T-helper 22 cell (primary cell): ENCODE measurements at places on chromosomes 6 and 20.

DNA sequence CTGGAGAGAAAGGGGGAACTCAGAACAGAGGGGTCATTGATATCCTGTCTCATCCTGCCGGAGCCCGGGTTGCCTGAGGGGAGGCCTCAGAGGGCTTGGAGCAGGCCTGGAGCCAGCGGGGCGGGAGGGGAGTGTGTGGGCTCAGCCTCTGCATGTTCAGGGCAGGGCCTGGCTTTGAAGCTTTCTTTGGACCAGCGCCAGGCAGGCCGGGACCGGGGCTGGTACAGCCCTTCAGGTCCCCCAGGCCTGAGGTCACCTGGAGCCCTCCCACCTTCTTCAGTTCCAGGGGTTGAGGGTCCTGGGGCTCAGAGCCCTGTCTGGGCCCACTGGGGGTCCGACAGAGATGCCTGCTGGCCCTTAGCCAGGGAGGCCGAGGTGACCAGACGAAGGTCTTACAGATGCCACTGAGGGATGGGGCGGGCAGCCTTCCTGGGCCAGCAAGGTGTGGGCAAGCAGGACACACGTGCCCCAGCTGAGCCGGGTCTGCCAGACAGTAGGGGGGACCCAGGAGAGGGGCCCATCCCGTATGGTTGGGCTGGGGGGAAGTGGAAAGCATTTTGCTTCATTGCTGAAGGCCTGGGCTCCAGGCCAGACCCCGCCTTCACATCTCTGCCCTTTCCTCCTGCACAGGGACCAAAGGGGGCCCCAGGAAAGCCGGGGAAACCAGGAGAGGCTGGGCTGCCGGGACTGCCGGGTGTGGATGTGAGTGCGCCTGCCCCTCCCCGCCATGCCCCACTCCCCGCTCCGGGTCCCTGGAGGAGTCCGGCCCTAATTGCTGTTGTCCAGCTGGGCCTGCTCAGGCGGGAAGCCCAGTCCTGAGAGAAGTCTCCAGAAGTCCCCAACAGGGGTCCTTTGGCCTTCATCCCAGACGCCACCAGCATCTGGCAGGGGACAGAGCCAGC lies 2.0 kb downstream of the COL9A3 start:
- DNase-seq = no peak

GRCh38 chr20:38126932-38127621 lies 38.0 kb downstream of the TGM2 start:
- DNase-seq = no peak

DNA sequence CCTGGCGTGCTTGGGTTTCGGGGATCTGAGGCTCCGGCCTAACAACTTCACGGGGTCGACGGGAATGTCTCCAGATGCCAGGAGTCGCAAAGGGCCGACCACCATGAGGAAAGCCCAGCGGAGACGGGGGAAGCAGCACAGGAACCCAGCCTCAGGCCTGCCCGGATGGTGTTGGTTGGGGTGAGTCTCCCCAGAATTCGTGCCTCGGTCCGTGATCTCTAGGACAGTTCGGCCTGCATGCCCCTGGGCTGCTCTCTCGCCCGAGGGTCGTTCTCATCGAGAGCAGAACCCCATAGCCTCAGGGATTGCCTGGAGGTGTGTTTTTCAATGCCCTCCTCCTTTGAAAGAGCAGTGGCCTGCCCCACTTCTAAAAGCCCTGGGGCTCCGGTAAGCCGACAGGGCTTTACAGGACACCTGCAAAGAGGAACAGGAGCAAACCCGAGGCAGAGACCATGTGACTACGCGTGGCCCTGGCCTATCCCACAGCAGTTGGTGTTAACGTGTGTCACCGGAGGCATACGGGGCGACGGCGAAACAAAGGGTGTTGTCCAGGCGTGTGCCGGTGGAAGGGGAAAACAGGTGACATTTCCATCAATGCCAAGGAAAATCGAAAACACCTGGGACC lies 973.1 kb upstream of the DEFB115 start:
- DNase-seq = no peak

GRCh38 chr6:6803180-6803977 lies 214.9 kb downstream of the LY86 start:
- no peak for DNase-seq

DNA sequence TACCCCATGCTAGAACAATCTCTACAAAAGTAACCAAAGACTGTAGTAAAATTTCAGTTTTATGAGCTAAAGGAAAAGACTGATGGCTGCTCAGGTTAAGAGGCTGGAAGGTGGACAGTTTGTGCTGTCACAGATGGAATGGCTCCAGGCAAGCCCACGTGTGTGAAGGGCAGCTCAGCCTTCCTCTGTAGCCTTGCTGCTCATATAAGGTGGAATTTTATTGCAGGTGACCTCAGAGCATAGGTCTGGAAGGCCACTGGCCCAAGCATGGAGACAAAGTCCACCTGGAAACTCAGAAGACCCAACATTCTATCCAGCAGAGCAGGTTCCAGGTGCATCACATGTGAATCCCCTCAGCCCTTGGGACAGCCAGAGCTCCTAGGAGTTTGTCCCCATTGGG lies 53.6 kb downstream of the KAT14 start:
- no peak for DNase-seq

GRCh38 chr20:43976547-43976946 lies 61.9 kb downstream of the TOX2 start:
- no peak for DNase-seq

- DNase-seq = no peak
Observed at GRCh38 chr6:135627092-135627715, 129.7 kb upstream of the AHI1 start.

DNA sequence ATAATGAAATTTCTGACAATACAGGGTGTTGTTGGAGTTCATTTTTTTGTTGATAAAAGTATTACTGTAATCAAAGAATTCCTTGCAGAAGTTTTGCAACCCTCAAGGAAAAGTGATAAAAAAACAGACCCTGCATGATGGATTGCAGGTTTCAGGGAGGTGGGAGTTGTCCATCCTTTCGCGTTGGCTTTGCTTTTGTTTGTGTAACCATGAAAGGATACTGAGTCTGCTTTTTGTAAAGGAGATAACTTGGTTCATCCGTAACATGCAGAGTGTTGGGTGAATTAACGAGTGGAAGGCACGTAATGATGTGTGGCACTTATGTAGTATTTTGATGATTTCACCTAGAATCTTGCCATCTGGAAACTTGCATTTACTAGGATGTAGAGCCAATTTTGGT lies 23.6 kb downstream of the FOXO3 start:
- no peak for DNase-seq

- no peak for DNase-seq
Observed at GRCh38 chr6:2708456-2708855, 42.3 kb downstream of the MYLK4 start.

- DNase-seq = no peak
Observed at GRCh38 chr6:125454351-125454750, 152.6 kb upstream of the HDDC2 start.

GRCh38 chr20:61600016-61600415 lies 348.0 kb downstream of the CDH4 start:
- no peak for DNase-seq

DNA sequence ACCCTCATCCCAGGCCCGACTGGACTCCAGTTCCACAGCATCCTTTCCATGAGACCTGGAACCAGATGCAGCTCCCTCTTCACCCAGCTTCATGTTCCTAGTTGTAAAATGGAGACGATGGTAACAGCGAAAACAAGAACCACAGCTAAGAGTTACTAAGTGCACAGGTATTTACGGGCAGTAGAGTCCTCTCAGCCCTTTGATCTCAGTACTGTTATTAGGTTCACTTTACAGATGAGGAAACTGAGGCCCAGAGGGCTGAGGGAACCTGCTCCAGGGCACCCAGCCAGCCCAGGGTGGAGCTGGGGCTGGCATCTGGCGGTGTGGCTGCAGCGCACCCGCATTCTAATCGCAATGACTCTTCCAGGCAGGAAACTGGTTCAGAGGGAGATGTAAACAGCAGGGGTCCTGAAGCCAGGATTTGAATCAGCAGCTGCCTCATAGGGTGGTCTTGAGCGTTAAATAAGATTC lies 858 bp downstream of the BCAS1 start:
- DNase-seq = no peak

DNA sequence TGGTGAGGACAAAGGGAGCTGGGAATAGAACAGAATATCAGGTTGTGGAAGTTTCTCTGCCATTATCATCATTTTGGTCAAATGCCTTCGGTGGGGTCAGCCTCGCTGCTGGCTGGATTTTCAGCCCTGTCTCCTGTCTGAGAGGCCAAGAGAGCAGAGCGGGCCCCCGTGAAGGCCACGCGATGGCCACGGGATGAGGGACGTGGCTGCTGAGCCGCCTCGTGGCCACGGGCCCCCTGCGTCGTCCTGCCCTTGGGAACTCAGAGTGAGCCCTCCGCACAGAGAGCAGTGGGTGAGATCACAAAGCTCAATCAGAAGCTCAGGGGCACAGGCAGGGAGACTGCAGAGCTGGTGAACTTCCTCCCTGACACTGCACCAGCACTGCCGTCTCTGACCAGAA lies 363.7 kb downstream of the CDH4 start:
- no peak for DNase-seq

- DNase-seq = no peak
Observed at GRCh38 chr20:38209054-38209675, 44.1 kb upstream of the TGM2 start.

DNA sequence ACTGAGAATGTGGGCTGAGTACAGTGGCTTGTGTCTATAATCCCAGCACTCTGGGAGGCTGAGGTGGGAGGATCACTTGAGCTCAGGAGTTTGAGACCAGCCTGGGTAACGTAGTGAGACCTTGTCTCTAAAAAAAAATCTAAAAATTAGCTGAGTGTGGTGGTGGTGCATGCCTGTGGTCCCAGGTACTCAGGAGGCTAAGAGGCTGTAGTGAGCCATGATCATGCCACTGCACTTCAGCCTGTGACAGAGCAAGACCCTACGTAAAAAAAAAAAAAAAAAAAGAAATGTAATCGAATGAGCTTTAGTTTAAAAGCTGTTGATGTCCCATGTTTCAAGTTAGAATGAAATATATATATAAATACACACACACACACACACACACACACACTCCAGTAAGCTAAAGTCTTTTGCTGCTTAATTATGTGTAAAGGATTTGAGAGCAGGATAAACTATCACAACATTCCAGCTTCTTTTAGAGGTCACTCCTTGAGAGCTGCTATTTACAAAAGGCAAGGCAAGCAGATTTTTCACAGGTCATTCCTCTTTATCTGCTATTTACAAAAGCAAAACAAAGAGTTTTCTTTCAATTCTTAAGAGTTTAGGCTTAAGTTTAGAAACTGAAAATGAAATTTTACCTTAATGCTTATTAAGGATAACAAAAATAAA lies 4.7 kb upstream of the MICAL1 start:
- DNase-seq = no peak

DNA sequence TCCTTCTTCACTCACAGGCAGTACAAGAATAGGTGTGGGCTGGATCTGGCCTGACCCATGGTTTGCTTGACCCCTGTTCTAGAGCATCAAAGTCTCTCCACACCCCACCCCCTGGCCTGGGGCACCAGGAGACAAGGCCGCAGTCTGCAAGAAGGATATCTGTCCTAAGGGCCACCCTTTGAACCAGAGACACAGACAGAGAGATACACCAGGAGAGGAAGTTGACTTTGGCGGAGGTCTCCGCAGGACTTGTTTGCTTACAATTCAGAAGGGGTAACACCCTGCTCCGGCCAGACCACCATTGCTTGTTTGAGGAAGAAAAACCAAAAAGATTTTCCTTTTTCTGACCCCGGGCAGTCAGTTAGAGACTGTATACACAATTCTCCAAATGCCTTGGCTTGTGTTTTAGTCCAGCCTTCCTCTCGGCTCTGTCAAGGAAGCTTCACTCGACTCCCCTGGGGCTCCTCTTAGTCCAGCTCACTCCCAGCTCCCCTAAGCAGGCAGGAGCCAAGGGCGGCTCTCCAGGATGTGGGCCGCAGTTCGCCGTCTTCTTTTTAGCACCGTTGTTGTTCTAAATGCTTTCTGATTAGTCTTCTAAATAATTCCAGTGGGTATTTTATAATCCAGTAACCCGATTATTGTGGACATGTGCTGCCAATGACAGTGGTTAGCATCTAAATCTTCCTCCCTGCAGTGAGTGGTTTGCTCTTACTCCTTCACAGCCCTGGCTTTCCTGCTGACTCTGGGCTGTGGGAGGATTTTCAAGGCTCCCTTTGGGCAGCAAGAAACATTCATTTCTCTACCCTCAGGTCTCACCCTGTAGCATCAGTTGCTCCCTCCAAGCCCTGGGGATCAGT lies 58.6 kb upstream of the MRPS10 start:
- DNase-seq = no peak

GRCh38 chr20:1382670-1383069 lies 10.2 kb downstream of the FKBP1A start:
- no peak for DNase-seq
